Panc1 (cell line): ENCODE measurements at places on chromosomes 13 and 19. TPM values are rescaled to one million over a fixed set of nuclear protein-coding genes. Genes with fewer than 3 reads are reported as not detected.

DNA sequence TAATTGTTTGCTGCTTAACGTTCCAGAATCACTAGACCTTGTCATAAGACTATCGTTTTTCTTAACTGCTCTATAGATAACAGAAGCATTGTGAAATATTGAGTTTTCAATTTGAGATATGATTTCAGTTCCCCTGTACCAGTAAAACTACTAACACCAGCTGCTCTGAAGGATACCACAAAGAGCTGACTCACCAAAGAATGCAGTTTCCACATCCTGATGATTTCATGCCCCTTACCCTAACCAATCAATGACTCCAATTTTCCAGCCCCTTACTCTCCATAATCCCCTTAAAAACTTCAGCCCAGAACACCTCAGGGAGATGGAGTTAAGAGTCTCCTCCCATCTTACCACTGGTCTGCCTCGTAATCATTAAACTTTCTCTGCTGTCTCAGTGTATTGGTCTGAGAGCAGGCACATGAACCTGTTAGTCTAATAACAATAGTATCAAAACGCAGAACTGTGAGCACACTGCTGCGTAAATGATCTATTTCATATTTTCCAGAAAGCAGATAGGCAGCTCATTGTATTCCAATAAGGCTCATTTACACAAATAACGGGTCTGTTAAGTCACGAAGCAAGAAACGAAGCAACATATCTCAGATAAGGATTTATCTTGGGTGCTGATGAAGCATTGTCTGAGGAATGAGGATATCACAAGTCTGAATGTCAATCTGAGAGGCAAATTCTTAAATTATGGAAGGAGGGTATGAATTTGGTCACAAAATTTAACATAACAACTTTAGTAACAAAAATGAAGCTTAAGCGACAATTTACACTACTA is 14.1 kb upstream of the CCNA1 start:
- no peak for DNase-seq

DNA sequence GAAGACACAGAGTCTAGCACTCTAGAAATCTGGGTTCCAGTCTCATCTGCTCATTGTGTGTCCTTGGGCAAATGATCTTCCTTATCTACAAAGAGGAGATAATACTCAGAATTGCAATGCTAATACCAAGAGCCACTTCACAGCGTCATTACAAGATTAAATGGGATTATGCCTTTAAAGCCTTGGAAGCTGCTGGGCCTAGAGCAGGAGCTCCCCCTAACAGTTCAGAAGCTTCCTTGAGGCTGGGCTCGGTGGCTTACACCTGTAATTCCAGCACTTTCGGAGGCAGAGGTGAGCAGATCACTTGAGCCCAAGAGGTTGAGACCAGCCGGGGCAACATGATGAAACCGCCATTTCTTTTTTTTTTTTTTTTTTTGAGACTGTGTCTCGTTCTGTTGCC is 27.6 kb downstream of the AP2S1 start:
- DNase-seq, result no peak

- no peak for DNase-seq
These were observed 30.0 kb upstream of the ATP12A start for GRCh38 chr13:24650161-24650560.

DNA sequence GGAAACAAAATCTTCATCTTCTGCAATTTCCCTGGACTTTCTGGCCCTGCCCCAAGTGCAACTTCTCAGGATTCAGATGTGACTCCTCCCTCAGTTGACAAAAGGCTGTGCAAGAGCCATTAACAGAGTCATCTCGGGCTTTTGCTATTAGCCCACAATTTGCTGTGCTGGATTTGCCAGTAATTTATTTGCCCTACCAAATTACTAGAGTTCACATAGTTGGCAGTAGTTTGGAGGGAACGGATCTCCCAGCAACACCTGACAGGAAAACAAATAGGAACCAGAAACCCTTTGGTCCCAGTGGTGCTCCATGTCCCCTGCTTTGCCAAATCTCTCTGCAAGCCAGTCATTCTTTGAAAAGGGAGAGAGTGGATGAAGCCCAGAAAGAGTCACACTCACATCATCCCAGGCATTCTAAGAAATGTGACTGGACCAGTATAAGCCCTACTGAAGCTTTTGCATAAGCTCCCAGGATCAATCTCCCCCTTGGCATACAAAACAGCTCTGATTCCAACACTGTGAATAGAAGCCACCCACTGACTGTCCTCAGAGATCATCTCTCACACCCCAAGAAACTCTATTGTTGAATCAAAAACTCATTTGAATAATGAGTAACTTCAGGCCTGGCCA is 350.1 kb upstream of the NBEA start:
- no peak for DNase-seq

DNA sequence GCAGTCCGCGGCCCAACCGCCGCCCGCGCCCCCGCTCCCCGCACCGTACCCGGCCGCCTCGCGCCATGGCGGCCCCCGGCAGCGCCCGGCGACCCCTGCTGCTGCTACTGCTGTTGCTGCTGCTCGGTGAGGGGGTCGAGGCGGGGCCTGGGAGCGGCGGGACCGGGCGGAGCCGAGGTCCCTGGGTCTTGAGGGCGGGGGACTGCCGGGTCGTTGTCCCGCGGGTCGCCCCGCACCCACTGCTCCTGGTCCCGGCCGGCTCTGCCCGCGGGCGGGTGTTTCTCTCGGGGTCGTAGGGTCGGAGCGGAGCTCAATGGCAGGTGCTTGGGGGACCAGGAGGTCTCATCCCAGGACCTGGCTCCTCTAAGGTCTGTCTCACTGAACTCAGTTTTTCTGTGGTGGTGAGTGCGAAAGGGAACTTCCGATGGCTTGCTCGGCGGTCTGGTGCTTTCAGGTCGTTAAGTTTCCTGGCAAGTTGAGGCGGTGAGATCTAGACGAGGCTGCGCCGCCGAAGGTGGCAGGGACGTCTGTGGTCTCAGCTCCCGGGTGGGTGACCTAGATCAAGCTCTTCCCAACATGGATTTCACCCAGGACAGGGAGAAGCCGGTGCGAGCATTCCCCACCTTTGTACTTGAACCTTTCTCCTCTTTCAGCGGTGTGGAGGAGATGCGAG is 467 bp downstream of the LAMP1 start:
- no peak for DNase-seq

GRCh38 chr19:52522551-52522950 is 4.9 kb upstream of the ZNF808 start:
- no peak for DNase-seq

- DNase-seq, result no peak
These were observed 3.4 kb upstream of the TNNI3 start for GRCh38 chr19:55160986-55161365.

The YJEFN3 gene
- 6.1 TPM for total RNA-seq

The SIAH3 gene
- not detected for total RNA-seq

The SHC2 gene
- 6.7 TPM for total RNA-seq

The UBL3 gene
- 11.1 TPM for total RNA-seq
